ENCODE measurements at places on chromosomes 7 and 10. TPM values are rescaled to one million over a fixed set of nuclear protein-coding genes. Genes with fewer than 3 reads are reported as not detected.

DNA sequence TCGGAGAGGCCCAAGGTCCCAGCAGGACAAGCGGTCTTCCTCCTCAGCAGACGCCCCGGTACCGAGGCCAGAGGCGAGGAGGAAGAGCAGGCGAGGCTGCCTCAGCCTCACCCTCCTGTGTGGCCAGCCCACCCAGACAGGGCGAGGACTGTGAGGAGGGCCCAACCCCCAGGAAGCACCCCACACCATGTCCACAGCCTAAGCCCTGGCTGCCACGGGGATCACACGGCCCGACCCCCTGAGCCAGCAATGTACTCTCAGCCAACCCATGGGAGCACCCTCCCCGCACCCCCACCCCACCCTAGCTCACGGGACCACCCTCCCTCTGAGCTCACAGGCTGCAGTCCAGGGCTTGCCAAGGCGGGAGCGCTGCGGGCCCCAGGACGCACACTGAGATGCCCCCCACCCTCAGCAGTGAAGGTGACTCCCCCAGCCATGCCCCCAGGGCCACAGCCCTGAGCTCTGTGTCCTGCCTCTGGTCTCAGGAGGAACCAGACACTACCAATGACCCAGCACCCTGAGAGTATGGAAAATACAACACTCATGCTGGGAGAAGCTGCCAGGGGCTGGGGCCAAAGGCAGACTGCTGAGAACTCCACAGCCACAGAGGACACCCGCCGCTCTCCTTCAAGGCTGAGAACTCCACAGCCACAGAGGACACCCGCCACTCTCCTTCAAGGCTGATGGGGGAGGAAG is 93.6 kb downstream of the MAD1L1 start:
- no peaks in the 10 kb centered on the region for H3K4me1 ChIP-seq
- no peak for DNase-seq
- H3K27ac ChIP-seq: no peak overlapping the region
- H3K36me3 ChIP-seq: no peaks in the 10 kb centered on the region

- no peaks in the 10 kb centered on the region for H3K36me3 ChIP-seq
- no peak for DNase-seq
- no peaks in the 10 kb centered on the region for H3K27me3 ChIP-seq
- peaks cover 18% of the 10 kb centered on the region for H3K4me1 ChIP-seq
Observed at GRCh38 chr7:37987732-37988131, 67.3 kb downstream of the EPDR1 start.

- no peaks in the 10 kb centered on the region for H3K36me3 ChIP-seq
- H3K27ac ChIP-seq: no peak overlapping the region
- H3K4me1 ChIP-seq: no peaks in the 10 kb centered on the region
- no peak for DNase-seq
- peaks cover 4% of the 10 kb centered on the region for H3K27me3 ChIP-seq
Observed at GRCh38 chr7:38057829-38058228, 120.2 kb upstream of the STARD3NL start.

GRCh38 chr7:123367484-123368122 is 166.8 kb downstream of the IQUB start:
- no peak overlapping the region for H3K4me3 ChIP-seq
- no peak for DNase-seq
- no peaks in the 10 kb centered on the region for H3K4me1 ChIP-seq
- no peaks in the 10 kb centered on the region for H3K27me3 ChIP-seq
- no peak overlapping the region for H3K27ac ChIP-seq

GRCh38 chr10:113704637-113705343 is 25.1 kb downstream of the CASP7 start:
- H3K36me3 ChIP-seq: no peaks in the 10 kb centered on the region
- H3K27ac ChIP-seq: no peak overlapping the region
- DNase-seq: no peak
- H3K27me3 ChIP-seq: no peaks in the 10 kb centered on the region

DNA sequence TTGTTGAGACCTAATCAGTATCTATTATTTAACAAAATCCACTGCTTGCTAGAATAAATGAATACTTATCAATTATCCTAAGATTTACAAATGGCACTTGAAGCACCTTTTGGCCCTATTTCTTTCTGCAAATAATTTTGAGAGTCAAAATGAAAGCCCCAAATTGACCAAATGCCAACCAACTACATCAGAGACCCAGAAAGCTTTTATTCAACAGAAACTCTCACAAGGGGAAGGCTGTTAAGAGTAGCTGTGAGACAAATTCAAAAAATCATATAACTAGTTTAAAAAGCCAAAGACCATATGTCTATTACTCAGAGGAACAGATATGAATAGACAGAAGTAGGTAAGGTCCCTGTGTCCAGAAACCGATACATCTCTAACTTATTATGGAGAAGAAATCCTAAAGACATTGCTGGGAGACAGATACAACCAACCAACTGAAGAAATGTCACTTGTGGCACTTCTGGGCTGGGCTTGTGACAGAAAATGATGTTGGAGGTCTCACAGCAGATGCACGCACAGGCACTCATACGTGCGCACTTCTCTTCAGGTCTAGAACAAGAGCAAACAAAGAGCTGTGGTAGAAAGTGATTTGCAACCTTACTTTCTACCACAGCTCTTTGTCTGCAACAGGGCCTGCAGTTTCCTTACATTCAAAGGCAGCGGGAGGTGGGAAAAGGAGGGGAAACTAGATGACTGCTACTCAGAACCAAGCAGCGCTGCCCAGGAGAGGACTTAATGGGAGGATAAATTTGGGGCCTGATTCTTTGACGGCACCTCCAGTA is 58.6 kb upstream of the KCNIP2 start:
- H3K4me1 ChIP-seq: peaks cover 6% of the 10 kb centered on the region
- H3K4me3 ChIP-seq: no peak overlapping the region
- DNase-seq: no peak

DNA sequence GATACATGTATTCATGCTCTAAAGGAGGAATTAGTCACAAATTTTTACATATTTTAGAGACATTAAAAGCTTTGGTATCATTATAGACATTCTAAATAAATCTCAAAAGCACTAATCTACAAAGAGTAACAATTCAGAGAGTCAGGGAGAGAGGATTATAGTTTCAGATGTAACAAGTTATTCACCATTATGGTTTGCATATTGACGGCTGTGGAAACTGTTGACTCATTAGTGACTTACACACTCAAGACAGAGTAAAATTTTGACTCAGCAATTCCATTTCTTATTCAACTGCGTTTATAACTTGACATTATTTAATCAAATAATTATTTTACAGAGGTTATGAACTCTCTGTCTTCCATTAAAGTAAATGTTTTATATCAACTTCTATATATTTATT is 95.4 kb upstream of the SEMA3C start:
- DNase-seq: no peak
- H3K27me3 ChIP-seq: no peaks in the 10 kb centered on the region
- H3K4me1 ChIP-seq: no peaks in the 10 kb centered on the region
- H3K4me3 ChIP-seq: no peak overlapping the region
- H3K27ac ChIP-seq: no peak overlapping the region

GRCh38 chr7:108285003-108285368 is 154.8 kb upstream of the LAMB4 start:
- no peak overlapping the region for H3K27ac ChIP-seq
- no peak overlapping the region for H3K4me3 ChIP-seq
- no peak for DNase-seq
- H3K4me1 ChIP-seq: peaks cover 3% of the 10 kb centered on the region
- H3K27me3 ChIP-seq: no peaks in the 10 kb centered on the region
- no peaks in the 10 kb centered on the region for H3K36me3 ChIP-seq

DNA sequence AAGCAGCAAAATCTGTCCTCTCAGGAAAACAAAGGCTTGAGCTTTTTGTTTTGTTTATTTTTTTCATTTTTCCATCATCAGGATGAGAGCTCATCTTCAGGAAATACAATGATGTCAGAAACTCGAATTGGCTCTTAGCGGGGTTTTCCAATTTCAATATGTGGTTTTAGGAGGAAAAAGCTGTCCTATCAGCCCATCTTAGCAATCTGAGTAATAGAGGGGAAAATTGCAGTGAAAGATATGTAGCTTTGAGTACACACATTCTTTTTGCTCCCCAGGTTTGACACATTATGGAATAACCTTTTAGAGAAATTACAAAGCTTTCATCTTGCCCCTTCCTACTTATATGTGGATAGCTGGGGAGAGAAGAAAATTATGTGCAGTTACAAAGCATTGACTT is 113.6 kb upstream of the MYO3A start:
- H3K27me3 ChIP-seq: no peaks in the 10 kb centered on the region
- H3K27ac ChIP-seq: no peak overlapping the region
- no peaks in the 10 kb centered on the region for H3K4me1 ChIP-seq
- no peak overlapping the region for H3K4me3 ChIP-seq
- no peak for DNase-seq
- H3K36me3 ChIP-seq: no peaks in the 10 kb centered on the region

GRCh38 chr7:78427209-78427608 is 628.6 kb downstream of the PHTF2 start:
- no peaks in the 10 kb centered on the region for H3K4me1 ChIP-seq
- H3K27ac ChIP-seq: no peak overlapping the region
- H3K27me3 ChIP-seq: no peaks in the 10 kb centered on the region
- DNase-seq: no peak

DNA sequence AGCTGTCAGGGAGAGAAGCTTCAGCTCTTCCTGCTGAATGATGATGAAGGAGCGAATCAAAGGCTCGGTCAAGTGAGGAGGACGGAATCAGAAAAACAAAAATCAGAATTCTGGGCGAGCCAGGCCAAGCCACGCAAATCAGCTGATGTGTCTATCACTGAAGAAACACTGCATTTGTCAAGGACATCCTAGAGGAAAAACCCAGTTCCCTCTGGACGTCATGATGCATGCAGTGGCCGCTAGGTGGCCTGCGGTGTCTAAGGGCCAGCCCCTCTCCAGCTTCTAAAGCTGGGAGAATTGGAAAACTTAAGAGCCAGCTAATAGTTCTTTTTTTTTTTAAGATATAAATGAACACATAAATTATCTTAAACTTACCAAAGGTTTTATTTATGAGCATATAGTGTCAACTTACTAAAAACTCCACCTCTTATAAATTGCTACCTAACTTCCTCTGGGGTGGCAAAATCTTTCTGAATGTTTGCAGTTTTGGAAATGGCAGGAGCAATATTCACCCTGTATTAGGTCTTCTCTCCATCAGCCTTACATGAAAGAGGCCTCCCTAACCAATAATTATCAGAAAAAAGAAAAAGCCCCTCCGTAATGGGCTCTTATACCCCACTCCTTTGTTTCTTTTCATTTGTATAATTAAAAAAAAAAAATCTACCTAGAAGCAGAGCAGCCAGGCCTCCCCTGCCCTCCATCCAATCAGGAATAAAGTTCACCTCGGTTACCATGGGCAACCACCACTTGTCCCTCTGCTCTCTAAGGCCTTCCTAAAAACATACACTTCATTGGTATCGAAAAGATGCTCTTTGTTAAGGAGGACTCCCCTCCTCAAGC is 186.8 kb downstream of the USP6NL start:
- DNase-seq: no peak
- H3K27me3 ChIP-seq: no peaks in the 10 kb centered on the region

DNA sequence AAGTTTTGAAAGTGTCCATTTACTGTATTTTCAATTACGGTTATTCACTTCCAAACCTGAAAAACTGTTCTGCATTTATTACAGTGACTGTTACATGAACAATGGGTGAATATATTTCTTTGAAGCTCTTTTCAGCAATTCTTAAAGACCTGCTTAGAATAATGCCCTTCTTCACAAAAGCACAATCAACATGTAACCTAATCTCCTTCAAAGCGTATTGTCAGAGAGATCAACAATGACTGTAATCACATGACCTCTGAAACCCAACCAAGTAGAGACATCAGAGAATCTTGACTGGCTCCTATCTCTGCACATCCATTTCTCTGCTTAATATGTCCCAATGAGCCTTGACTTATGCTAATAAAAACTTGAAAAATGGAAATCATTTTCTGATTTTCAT is 126.7 kb downstream of the NRCAM start:
- H3K36me3 ChIP-seq: no peaks in the 10 kb centered on the region
- no peak overlapping the region for H3K4me3 ChIP-seq
- no peak overlapping the region for H3K27ac ChIP-seq
- peaks cover 26% of the 10 kb centered on the region for H3K4me1 ChIP-seq
- H3K27me3 ChIP-seq: no peaks in the 10 kb centered on the region

GRCh38 chr7:22219036-22219435 is 137.9 kb downstream of the RAPGEF5 start:
- H3K27ac ChIP-seq: no peak overlapping the region
- no peaks in the 10 kb centered on the region for H3K36me3 ChIP-seq
- no peak overlapping the region for H3K4me3 ChIP-seq
- H3K27me3 ChIP-seq: no peaks in the 10 kb centered on the region

GRCh38 chr10:23096802-23097549 is 1.6 kb downstream of the MSRB2 start:
- no peak overlapping the region for H3K27ac ChIP-seq
- H3K4me3 ChIP-seq: no peak overlapping the region
- no peaks in the 10 kb centered on the region for H3K36me3 ChIP-seq
- DNase-seq: no peak

DNA sequence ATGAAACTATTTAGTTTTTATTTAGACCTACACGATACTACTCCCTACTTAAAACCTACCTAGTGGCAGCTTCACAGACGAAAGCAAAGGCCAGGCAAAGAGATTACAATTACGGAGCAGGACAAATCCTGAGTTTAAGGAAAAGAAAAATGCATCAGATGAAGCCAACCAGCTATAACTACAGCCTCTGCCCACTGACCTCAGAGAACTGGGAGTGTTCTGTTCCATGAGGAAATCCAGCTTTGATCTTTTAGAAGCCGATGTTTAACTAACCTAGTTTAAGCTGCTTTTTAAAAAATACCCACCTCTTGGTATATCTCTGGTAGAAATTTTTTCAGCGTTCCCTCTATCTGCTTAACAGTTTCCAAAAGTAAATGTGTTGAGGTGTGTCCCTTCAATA is 3.0 kb upstream of the UPF2 start:
- H3K36me3 ChIP-seq: no peaks in the 10 kb centered on the region
- DNase-seq: no peak
- no peaks in the 10 kb centered on the region for H3K27me3 ChIP-seq
- H3K4me1 ChIP-seq: peaks cover 6% of the 10 kb centered on the region

DNA sequence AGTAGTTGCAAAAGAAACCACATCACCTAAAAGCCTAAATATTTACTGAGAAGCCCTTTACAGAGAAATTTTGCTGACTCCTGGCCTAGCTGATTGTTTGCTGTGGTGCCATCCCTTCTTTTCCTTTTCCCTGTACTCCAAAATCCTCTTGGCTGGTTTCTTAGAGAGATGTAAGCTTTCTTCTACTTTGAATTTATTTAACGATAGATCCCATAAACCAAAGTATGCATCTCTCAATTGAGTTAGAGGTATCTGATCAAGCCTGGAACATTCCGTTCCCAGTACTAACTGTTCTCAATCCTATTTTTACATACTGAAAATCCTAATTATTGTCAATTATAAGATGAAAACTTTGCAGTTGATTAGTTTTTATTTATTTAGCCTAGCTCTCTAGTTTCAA is 6.3 kb downstream of the TMEM60 start:
- no peaks in the 10 kb centered on the region for H3K27me3 ChIP-seq
- peaks cover 3% of the 10 kb centered on the region for H3K4me1 ChIP-seq
- H3K27ac ChIP-seq: no peak overlapping the region
- DNase-seq: no peak
- no peaks in the 10 kb centered on the region for H3K36me3 ChIP-seq

The MMD2 gene
- total RNA-seq: not detected

The FGFR2 gene
- total RNA-seq: 24.0 TPM

The WIPF3 gene
- 1.4 TPM for total RNA-seq

The TMED4 gene
- total RNA-seq: 53.0 TPM

The C10orf143 gene
- 1.6 TPM for total RNA-seq

The MYO1G gene
- 1.7 TPM for total RNA-seq

The ZNF239 gene
- 3.5 TPM for total RNA-seq

The CHST15 gene
- 17.3 TPM for total RNA-seq
